ENCODE measurements at places on chromosomes 13 and 19.

GRCh38 chr19:7923295-7924191 lies 2.4 kb downstream of the CTXN1 start:
- DNase-seq, result no peak

- no peak for DNase-seq
Observed at GRCh38 chr13:50015258-50015657, at the start of gene KCNRG. TSS of gene KCNRG (plus strand) at chr13:50015444. CDS start at chr13:50015494, 50 bp downstream.

GRCh38 chr19:7701654-7702457 lies at the start of gene FCER2:
TSS of gene FCER2 (minus strand) at chr19:7702131. CDS start at chr19:7699760, 2,371 bp downstream.
- no peak for DNase-seq

DNA sequence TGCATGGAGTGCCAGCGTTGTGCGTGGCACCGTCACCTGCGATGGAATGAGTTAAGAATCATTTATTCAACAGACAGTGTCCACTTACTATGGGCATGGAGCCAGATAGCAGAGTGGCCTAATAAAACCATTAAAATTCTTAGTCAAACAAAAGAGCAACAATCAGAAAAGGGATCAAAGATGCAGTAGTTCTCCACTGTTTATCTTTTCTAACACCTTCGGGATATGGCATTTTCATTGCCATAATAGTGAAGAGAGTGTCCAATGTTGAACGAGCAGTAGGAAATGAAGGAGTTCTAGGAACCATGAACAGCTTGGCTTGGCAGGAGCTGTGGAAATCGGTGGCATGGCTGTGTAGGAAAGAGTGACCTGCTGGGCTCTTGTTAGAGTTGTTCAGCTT lies 2.0 kb downstream of the TNFSF11 start:
- no peak for DNase-seq

DNA sequence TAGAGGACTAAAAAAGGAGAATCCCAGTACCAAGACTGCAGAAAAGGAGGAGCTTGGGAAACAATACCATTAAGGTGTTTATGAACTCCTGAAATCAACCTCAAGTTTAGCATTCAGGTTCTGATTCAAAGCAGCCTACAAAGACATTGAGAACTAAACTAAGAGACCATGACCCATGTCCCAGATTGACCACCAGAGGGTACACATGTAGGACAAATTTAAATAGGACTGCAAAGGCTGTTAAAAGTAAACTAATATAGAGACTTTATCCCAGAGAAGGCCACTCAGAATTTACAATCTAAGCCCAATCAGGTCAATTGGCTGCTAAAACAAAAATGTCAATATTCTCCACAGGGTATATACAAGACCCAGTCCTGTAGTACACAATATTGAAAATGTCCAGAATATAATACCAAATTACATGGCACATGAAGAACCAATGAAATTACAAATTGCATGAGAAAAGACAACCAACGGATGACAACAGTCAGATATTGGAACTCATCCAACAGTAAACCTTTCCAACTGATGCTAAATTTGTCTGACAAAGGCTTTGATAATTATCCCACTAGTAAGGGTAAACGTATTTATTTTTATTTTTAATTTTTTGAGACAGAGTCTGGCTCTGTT lies 682.4 kb downstream of the UQCRFS1 start:
- DNase-seq, result no peak

DNA sequence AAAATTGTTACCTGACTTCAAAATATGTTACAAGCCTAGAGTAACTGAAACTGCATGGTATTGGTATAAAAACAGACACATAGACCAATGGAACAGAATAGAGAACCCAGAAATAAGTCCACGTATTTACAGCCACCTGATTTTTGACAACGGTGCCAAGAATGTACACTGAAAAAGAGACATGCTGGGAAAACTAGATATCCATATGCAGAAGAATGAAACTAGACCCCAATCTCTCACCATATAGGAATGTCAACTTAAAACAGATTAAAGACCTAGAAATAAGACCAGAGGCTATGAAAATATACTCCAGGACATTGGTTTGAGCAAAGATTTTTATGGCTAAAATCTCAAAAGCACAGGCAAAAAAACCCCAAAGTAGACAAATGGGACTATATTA lies 76.5 kb downstream of the LATS2 start:
- DNase-seq, result no peak

- no peak for DNase-seq
Observed at GRCh38 chr13:41649659-41650058, 192.3 kb downstream of the RGCC start.

DNA sequence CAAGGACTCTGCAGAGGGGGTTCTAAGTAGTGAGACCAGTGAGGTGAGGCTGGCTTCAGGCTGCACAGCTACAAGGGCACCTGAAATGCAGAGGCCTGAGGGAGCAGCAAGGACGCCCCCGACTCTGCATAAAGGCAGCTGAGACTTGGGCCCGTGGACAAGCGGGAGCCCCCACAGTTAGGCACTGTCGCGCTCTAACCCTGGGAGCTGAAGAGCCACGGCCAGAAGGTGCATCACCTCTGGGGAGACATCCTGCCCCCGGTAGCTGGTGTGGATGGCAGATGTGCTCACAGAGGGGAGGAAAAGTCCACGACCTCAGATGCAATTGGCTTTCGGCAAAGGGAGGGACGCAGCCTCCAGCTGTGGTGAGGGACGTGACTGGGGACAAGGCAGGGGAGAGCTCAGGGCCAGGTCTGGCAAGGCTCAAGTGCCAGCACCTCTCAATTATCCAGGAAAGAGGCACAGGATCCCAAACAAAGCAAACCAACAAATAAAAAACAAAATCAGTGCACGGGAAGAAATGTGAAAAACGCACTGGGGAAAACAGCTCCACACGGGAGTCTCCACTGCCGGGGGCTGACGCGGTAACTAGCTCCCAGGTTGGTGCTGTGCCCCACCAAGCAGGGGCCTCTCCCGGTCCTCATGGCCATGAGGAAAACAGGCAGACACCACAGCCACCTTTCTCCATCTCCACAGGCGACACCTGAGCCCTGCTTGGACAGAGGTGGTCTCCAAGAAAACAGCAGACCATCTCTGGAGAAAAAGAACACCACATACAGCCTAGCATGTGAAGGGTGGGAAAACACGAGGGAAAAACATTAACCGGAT lies 23.0 kb upstream of the PLPP2 start:
- no peak for DNase-seq
